ACHN (cell line): ENCODE measurements at places on chromosomes 2 and 18.
A peak's percentile ranks its signal among the peaks of the same experiment; 100 is the strongest.

- peak; percentile 1 for DNase-seq
Measured at GRCh38 chr18:77711096-77711495, 461.4 kb downstream of the GALR1 start.

DNA sequence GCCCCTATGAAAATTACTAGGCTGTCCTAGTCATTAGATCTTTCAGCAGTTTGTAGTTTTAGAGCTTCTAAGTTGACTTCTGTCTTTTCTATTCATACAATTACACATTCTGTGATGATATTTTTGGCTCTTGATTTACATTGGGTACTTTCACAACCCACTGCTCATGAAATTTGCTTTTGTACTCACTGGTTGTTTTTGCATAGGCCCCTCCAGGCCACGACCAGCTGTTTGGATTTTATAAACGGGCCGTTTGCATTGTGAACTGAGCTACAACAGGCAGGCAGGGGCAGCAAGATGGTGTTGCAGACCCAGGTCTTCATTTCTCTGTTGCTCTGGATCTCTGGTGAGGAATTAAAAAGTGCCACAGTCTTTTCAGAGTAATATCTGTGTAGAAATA lies 193.8 kb downstream of the RPIA start:
- no peak for DNase-seq

DNA sequence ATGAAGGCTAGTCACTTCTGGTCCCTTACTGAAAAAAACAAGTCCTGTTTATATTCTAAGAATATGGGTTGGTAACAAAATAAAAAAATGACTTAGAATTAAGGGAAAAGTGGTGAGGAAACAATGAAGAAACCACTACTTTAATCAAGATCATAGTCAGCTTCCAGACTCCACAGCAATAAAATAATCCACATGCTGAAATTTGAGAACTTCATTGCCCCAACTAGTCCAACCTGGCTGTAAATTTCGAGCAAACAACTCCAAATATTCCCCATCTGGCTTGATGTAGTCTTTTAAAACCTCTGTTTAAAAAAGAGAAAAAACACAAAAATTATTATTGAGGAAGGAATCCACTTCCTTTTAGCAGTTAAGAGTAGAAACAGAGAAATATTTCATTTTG lies 32.5 kb downstream of the METTL4 start:
- DNase-seq = no peak

DNA sequence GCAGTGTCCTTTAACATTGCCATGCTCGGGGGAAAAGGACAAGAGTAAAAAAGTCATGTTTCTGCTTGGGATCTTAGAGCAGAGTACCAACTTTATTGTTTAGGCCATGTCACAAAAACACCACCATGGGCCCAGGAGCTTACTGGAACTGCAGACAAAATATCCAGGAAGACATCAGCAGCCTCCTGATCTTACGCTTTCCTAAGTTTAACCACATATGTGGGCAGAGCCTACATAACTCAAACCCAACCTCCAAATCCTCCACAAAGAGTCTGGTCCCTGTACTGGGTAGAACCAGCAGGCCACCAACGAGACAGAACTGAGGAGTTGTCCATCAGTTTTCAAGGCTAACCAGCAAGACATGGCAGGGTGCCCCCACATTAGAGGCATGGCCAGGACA lies 10.3 kb downstream of the GALNT14 start:
- peak; percentile 60 for DNase-seq

DNA sequence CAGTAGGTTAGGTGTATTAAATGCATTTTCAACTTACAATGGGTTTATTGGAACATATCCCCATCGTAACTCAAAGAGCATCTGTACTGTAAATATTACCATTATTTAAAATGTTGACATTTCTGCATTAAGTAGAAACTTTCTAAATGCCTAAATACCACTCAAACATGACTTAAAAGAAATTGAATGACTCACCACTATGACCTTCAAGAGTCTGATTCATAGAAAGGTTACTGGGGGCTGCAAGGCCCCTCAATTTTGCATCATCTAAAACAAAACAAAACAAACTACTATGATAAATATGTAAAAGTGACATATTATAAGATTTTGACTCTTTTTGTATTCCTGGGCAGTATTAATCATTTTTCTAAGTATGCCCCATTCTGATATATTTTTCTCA lies 7.6 kb downstream of the WDR35 start:
- no peak for DNase-seq

- no peak for DNase-seq
Measured at GRCh38 chr18:45874491-45875184, 49.2 kb downstream of the SIGLEC15 start.

DNA sequence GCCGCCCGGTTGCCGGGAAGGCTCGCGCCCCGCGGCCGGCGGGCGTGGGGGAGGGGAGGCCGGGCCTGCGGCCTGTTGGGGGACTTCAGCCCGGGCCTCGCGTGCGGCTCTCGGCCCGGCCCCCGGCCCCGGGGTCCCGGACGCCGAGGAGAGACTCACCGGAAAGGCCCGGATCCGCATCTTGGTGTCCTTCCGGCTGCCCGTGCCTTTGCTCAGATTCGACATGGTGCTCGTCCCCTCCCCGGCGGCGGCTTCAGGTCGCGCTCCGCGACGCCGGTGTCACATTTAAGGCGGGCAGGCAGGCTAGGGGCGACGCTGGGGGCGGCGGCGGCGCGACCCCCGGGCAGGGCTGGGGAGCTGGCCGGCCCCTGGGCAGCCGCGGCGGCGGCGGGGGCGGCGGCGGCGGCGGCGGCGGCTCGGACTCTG lies 365 bp downstream of the CUL3 start:
- DNase-seq = peak; percentile 46

DNA sequence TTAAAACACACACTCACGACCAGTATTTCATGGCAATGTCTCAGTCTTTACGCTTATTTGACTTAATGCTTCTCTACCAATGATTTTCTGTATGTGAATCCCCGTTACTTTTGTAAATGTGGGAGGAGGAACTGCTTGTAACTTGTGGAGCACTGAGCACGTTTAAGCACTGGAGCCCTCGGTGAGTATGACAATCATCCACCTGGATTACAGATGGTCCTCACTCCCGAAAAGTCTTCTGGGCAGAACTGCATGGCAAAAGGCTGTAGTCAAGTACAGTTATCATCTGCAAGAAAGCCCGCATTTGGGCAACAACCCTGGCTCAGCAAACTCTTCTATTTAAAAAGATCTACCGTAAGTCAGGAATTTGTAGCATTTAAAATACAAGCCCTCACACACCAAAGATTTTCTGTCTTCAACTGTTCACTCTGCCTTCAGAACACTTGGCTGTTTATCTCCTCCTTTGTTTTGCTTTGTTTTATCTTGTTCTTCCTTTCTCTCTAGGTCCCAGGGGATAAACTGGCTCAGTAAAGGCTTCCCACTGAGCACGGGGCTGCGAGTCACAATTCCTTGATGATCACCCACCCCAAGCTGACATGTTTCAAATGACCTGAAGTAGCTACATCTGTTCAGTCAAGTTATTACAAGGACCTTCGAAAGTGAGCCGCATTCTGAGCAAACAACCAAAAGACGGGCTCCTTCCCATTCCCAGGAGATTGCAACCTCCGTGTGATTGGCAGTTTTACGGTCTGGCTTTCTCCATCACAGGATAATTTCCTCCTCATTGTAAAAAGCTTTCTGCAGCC lies 102.2 kb downstream of the DLGAP1 start:
- DNase-seq = no peak

DNA sequence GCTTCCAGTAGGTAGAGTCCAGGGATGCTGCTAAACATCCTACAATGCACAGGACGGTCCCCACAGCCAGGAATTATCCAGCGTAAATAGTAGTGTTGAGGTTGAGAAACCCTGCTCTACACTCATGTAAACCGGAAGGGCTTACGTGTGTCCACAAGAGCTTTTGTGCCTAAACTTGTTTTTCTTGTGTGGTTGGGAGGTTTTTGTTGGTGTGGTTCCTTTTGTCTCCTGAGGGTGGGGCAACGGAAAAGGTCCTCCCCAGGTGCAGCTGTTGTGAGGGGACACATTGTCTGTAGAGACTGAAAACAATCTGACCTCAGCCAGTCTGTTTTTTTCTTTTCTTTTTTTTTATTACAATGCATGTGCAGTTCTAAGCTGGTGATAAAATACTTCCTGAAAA lies 72.7 kb upstream of the MGAT5 start:
- DNase-seq = no peak

DNA sequence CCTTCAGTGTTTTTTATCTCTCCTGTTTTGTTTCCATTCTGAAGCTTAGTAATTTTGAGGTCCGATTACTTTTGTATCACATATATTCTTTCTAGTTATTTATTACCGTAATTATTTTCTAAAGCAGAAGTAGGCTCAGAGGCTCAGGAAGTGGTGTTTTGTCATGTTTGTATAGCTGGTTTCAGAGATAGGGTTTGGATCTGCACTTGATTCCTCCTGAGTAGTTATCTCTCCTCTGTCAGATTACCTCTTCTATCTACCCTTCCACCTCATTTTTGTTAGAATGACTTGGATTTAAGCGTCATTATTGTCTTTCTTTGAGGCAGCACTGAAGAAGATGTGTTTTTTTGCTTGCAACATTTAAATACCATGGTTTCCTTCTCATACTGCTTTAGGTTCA lies 95.4 kb downstream of the MTA3 start:
- DNase-seq = no peak

DNA sequence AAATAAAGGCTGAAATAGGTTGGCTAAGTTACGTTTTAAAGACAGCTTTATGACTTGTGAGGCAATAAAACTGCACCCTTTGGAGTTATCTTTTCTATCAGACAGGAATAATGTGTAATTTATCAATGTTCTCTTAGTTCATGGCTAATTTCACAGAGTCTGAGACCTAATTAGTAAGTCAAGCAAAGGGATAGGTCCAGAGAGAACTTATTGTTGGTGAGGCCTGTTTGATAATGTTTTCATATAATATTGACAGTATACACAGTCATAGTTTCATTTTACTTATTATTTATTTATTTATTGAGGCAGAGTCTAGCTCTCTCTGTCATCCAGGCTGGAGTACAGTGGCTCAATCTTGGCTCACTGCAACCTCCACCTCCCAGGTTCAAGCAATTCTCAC lies 1.9 kb upstream of the IL36RN start:
- DNase-seq = no peak

DNA sequence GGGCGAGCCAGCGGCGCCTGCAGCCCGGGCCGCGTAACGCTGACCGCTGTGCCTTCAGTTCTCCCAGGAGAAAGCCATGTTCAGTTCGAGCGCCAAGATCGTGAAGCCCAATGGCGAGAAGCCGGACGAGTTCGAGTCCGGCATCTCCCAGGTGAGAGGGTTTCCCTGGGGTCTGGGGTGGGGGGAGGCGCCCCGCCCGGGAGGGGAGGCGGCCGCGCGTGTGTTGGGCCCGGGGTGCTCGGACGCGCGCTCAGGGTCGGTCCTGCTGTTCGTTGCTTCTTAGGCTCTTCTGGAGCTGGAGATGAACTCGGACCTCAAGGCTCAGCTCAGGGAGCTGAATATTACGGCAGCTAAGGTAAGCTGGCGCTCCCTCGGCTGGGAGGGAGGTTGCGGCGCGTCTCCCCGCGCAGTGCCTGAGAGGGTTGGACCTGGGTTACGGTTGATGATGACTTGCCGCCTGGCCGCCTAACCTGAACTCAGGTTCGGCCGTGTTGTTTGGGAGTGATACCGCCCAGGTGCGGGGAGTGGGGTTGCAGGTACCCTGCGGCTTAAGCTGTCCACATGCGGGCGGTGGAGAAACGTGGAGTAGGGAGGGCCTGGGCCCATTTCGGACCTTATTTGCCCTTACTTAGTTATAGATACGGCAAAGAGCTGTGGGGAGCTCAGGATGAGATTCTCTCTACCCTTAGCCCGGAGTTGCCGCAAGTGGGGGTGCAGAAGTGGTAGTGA lies 638 bp downstream of the RPS7 start:
- DNase-seq = peak; percentile 11

DNA sequence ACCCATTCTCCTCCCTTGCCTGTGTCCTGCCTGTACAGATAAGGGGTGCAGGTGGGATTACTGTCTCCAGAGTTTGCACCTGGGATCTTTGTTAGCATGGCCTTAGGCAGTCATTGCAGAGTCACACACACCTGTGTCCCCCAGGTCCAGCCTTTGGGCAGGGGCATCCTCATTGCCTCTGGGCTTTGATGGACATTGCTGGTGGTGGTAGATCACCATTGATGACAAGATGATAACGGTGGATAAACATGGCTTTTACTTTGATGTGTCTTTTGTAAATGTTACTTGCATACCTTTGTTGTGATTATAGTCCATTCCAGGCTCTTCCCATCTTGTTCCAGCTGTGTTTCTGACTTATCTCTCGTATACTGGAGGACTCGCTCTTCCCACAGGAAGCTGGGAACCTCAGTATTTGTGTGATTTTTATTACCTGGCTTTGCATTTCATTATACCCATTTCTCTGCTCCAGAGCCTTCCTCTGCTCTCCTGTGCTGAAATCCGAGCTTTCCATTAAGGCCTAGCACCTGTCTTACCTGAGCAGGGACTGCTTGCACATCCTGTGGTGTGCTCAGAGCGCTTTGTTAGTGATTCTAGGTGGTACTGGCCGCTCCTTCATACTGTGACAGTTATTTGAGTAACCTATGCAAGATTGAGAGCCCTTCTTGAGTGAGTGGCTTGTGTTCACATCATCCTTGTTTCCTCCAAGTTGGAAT lies 79.2 kb downstream of the PTPRM start:
- DNase-seq = no peak

DNA sequence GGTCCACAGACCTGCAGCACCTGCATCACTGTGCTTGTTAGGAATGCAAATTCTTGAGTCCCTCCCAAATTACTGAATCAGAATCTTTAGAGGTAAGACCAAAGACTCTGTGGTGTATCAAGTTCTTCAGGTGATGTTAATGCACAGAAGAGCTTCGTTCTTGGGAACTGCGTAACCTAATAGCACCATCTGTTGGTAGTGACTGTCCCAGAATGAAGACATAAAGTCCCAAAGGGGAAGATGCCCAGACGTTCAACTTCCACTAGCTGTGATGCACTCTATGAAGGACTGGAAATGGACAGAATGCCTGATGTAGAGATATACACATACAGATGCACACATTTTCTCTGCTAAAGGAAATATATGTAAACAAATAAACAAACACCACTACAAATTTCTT lies 576.0 kb downstream of the LRP1B start:
- peak; percentile 49 for DNase-seq

DNA sequence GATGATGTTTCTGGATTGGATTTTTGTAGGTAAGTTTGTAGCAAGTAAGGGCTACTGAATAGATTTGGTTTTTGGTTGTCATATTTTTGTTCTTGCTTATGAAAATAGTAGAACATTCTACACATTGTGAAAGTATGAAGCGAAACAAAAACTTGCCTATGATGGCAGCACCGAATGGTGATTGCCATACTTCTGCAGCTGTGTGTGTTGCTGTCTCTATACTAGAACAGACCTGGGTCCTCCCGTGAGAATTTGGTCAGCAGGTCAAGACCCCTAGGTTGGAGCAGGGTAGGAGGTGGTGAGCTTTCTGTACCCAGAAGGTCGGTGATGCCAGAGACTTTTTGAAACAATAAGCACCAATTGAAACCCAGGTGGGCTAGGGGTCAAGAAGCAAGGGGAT lies 322.6 kb downstream of the PRKCE start:
- DNase-seq = no peak

GRCh38 chr2:201358684-201359083 lies 1.5 kb upstream of the FLACC1 start:
- DNase-seq = peak; percentile 73

GRCh38 chr18:13232086-13232917 lies 13.7 kb downstream of the LDLRAD4 start:
- DNase-seq = no peak
